ENCODE measurements at places on chromosomes 16 and 17.

- DNase-seq, result no peak
Measured at GRCh38 chr16:11651796-11652195, 16.5 kb upstream of the SNN start.

DNA sequence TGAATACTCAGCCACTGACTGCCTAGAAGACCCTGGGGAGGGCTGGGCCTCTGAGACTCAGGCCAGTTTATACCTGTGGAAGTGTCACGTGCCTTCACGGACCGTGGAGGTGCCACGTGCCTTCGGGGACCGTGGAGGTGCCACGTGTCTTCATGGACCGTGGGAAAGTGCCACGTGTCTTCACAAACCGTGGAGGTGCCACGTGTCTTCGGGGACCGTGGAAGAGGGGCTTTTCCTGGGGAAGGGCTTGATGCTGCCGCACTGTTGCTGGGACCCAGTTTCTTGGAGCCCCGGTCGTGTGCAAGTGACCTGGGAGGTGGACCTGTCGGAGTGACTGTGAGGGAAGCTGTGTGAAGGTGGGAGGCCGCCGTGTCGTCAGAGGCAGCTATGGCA, 166.2 kb downstream of the BANP start:
- DNase-seq, result no peak

- no peak for DNase-seq
Measured at GRCh38 chr16:86338403-86339115, 171.8 kb upstream of the FOXF1 start.

GRCh38 chr17:50613007-50613992, 21.4 kb upstream of the ABCC3 start:
- DNase-seq, result no peak

GRCh38 chr16:55810451-55810961, 22.4 kb downstream of the CES1 start:
- no peak for DNase-seq

GRCh38 chr17:64497565-64498035, 746 bp upstream of the POLG2 start:
- no peak for DNase-seq

- no peak for DNase-seq
Measured at GRCh38 chr17:80584176-80584905, 39.7 kb downstream of the RPTOR start.

Measured in KG1 (cell line).